ENCODE measurements at places on chromosomes 1 and 21. TPM values are rescaled to one million over a fixed set of nuclear protein-coding genes. Genes with fewer than 3 reads are reported as not detected.

Gene KCNJ9
- total RNA-seq = not detected

Gene S100A8
- total RNA-seq = not detected

Gene C1QC
- not detected for total RNA-seq

Gene CAMK1G
- 2.6 TPM for total RNA-seq

Gene COL8A2
- total RNA-seq = 4.7 TPM

Gene RERE
- 51.4 TPM for total RNA-seq

Gene KCNJ15
- under 0.01 TPM for total RNA-seq

Gene BLACAT1
- total RNA-seq = not detected

Gene TNFSF18
- 2.9 TPM for total RNA-seq

Gene TMEM125
- total RNA-seq = not detected

Gene LIN28A
- total RNA-seq = not detected

Gene MX2
- 0.97 TPM for total RNA-seq

Gene B3GALT2
- total RNA-seq = 12.9 TPM

Gene OR6N1
- total RNA-seq = not detected

Gene TRAF3IP3
- not detected for total RNA-seq

Gene SLC39A1
- 153 TPM for total RNA-seq

Gene MFSD2A
- total RNA-seq = 6.0 TPM

Gene OR2T6
- total RNA-seq = not detected

Gene OR2T29
- not detected for total RNA-seq

Gene C1QTNF12
- total RNA-seq = 0.32 TPM

Gene SLAMF9
- total RNA-seq = not detected

Gene LMX1A
- total RNA-seq = not detected

Gene LAD1
- not detected for total RNA-seq

Gene KDF1
- total RNA-seq = not detected

Gene LMOD1
- total RNA-seq = 50.1 TPM

Gene KANK4
- not detected for total RNA-seq

Gene DEGS1
- total RNA-seq = 90.2 TPM

Gene CALML6
- total RNA-seq = under 0.01 TPM

Gene CHAF1B
- 3.9 TPM for total RNA-seq

Gene HTR1D
- total RNA-seq = 2.3 TPM

Gene SOAT1
- 37.6 TPM for total RNA-seq

Gene KRTAP19-3
- not detected for total RNA-seq

Gene SH2D5
- 3.9 TPM for total RNA-seq

Gene CDC20
- 51.8 TPM for total RNA-seq

Gene TCHH
- total RNA-seq = under 0.01 TPM

Gene CACNA1S
- not detected for total RNA-seq
